ENCODE measurements at places on chromosomes 1 and 21.

GRCh38 chr1:89600451-89601224 lies 32.3 kb upstream of the LRRC8C start:
- DNase-seq, result no peak

DNA sequence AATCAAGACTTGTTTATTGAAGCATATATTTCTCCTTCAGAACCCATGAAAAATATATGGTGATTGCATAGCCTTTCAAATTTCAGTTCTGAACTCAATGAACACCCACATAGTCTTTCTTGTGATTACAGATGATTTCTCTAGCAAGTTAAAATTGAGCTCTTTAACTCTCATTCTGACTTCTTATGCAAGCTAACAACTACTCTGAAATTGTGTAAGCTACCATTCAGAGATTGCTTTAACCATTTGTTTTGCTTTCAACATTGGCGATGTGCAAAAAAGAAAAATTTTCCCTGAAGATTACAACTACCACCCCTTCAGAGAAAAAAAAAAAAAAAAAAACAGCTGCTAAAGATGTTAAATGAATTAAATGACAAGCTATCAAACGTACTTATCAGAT lies 193.9 kb downstream of the DAB1 start:
- DNase-seq, result no peak

DNA sequence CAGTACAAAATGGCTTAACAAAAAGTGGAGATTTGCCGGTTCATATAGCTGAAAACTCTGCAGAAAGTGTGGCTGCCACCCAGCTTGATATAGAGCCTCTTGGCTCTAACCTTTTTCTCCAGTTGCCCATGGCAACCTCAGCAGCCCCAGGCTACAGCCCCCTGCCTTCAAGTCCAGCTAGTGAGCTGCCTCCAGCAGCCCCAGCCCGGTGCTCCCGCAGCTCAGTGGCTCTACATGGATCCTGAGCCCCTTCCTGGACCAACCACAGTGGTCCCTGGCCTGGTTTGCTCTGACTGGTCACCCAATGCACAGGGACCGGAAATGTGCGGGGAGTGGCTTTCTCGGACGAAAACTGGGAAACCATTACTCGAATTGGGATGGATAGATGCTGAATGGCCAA lies 13.3 kb upstream of the ATF3 start:
- no peak for DNase-seq

DNA sequence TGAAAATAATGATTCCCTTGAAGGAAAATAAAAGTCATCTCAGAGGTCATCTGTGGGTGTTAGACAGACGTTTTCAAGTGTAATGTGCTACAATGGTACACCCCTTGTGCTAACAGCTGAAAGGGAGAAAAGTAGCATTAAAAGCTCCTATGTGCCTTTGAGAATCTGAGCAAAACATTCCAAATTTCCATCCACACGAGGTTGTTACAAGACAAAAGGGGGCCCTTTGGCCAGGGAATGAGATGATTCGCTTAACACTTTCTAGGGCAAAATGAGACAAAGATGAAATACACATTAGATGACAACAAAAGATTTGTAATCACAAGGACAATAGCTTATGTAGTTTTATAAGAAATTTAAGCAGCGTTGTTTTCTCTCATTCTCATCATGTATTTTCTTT lies 303.6 kb downstream of the LMX1A start:
- DNase-seq, result no peak

DNA sequence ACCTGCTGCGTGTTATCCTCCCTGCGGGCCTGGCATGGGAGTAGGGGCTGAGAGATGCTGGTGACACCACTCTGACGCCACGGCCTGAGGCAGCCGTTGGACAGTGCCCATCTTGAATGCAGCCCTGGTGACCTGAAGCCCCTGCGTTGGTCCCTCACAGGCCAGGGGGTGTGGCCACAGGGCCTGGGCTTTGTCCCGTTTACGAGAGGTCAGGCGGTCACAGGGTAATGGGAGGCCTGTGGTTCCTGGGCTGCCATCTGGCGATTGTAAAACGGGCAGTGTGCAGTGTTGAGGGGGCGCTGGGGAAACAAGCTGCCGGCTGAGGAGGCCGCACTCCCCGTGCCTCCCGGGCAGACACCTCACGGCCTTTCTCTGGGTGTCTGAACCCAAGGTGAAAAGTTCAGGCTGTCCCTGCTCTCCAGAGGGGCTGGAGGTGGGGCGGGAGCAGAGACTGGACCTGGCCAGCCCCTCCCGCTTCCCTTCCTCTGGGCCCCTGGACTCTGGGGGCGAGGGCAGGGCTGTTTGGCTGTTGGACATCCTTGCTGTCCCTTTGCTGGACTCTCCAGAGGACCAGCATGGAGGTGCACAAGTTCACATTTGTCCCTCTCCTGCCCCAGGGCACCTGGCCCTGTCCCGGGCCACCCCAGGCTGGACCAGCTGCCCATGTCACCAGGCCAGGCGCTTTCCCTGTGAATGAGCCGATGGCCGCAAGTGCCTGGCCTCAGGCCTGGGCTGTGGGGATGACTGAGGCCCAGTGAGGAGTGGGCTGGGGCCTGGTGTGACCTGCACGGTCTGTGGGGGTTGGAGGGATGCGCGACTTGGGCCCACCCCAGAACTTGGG lies 42.4 kb downstream of the SKI start:
- no peak for DNase-seq

- no peak for DNase-seq
Observed at GRCh38 chr1:43308635-43309404, 8.0 kb downstream of the TIE1 start.

- DNase-seq, result no peak
Observed at GRCh38 chr1:235077571-235078479, 50.8 kb downstream of the TOMM20 start.

DNA sequence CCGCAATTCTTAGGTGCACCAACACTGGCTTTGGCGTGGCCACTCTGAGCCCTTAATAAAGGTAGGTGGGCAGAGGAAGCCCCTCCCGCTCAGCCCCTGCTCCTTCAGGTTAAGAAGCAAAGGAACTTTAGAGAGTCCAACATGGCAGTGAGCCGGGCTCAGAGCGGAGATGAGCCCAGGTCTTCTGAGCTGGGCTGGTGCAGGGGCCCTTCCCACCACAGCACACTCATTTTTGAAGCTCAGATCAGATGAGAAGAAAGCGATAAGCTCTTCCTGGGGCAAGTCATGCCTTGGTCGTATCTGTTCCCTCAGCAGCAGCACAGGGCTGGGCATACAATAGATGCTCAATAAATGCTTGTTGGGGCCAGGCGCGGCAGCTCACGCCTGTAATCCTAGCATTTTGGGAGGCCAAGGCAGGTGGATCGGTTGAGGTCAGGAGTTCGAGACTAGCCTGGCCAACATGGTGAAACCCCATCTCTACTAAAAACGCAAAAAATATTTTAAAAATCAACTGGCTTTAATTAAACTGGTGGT lies 51.1 kb upstream of the TARDBP start:
- DNase-seq, result no peak

DNA sequence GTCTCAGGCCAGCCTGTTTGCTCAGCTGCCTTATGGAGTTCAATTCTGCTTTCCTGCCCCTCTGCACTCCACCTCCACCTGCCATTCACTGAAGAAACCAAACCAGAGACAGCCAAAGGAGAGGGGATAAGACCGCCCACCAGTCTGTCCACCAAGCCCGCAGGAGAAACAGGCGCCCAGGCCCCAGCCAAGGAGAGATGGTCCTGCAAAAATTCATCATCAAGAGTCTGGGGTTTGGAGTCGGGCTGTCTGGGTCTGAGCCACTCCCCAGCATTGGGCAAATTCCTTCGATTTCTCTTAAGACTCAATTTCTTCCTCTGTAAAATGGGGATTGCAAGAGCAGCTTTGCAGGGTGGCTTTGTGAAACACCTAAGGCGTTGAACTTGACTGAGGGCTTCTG lies 121.4 kb upstream of the RUNX3 start:
- DNase-seq, result no peak

GRCh38 chr1:37362594-37363385 lies 111.6 kb upstream of the ZC3H12A start:
- no peak for DNase-seq

DNA sequence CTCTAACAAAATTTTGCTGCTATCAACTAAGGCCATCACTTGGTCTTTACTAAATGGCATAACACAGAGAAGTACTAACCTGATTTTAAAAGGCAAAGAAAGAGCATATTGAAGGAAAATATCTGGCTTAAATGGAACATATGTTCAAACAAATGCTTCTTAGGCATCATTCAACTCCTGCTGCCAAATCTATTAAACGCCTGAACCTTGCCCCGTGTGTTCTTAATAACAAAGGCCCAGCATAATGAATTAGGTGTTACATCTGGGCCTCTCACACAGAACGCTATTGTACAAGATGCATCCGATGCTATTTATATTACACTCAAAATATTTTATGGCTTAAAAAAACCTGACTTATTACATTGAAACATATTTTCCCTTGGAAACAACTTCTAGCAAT lies 48.4 kb downstream of the B3GALNT2 start:
- DNase-seq, result no peak

- no peak for DNase-seq
Observed at GRCh38 chr1:154940213-154940560, 3.7 kb upstream of the PMVK start.

- no peak for DNase-seq
Observed at GRCh38 chr21:34992736-34993398, 56.2 kb downstream of the RUNX1 start.

- no peak for DNase-seq
Observed at GRCh38 chr21:41254090-41254700, 62.4 kb upstream of the FAM3B start.

DNA sequence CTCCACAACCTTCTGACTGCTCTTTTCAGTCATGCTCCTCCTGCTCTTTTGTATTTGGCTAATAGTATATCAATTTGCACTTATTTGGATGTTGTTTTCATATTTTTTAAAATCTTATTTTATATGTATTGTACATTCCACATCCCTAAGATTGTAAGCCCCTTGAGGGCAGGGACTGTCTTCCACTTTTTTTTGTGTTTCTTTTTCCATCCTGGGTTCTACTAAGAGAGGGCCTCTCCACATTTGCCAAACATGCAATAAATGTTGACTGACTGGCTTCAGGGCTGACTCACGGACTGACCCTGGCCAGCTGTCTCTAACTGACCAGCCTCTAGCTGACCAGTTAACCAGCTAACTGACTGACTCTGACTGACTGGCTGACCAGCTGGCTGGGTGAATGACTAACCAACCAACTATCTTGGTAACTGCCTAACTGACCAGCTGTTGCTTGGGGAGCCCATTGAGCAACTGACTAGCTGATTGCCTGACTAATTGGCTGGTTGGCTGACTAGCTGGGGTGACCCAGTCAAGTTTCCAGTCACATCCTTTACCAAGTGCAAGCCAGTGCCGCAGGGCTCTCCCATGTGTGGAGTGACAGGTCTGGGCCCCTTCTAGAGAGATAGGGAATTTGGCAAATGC lies 16.1 kb downstream of the CSF1 start:
- no peak for DNase-seq

GRCh38 chr1:38834937-38835827 lies 24.4 kb downstream of the RRAGC start:
- DNase-seq, result no peak

GRCh38 chr1:39965044-39965443 lies 10.1 kb downstream of the MFSD2A start:
- no peak for DNase-seq

GRCh38 chr21:35508139-35508888 lies 459.2 kb upstream of the RUNX1 start:
- DNase-seq, result no peak

DNA sequence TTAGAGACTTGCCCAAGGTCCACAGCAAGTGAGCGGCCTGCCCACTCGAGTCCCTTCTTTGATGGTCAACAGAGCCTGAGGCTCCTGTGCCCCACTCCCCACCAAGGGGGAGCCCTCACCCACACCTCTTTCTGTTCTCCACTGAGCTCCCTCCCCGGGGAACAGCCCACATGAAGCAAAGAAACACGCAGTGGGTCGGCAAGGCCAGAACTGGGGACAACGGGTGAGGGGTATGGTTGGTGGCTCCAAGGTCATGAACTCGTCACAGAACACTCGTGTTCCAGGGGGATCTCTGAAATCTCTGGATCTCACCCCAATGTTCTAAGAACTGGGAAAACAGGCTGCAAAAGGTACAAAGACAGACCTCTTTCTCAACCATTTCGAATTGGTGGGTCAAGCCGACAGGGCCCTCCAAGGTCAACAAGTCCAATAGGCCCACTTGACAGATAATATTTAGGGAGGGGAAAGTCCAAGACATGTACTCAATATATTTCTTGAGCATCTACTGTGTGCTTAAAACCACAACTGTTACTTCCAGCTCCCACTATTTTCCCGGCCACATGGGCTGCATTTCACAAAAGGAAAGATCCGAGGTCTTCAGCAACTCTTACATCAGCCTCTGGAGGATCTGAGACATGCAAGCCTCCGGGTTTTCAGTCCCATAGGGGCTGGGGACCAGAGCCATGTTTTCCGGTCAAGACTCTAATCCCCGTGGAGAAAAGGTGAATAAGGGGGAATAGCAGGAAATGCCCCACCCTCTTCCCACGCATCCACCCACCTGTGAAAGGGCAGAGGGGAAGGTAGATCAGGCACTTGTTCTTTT lies 1.1 kb upstream of the RAP1GAP start:
- no peak for DNase-seq

- DNase-seq, result no peak
Observed at GRCh38 chr1:32998997-32999396, 34.4 kb upstream of the RNF19B start.

DNA sequence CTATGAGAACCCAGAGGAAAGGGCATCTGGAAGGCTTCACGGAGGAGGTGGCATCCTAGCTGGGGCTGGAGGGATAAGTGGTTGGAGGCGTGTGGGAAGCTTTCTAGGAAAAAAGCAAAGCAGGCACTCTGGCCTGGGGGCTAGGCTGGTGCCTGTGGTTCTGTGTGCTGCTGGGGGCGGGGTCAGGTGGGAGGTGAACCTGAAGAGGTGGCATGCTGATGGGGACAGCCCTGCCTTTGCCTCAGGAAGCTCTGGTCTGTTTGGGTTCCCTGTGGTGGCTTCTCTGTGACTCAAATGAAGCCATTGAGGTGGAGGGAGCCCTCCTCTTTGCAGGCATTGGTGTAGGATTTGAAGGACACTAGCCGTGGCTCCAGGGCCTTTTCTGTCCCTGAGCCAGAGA lies 221.6 kb upstream of the POU3F1 start:
- no peak for DNase-seq

Data from stimulated activated CD4-positive, alpha-beta T cell treated with anti-CD3 and anti-CD28 coated beads, Interleukin-12 subunit alpha, Interleukin-12 subunit beta, amount 100 ng/mL, for 4 hours (primary cell).